Activated CD4-positive, alpha-beta T cell treated with anti-CD3 and anti-CD28 coated beads for 1 hour (primary cell): ENCODE measurements at places on chromosomes 6 and 20.

DNA sequence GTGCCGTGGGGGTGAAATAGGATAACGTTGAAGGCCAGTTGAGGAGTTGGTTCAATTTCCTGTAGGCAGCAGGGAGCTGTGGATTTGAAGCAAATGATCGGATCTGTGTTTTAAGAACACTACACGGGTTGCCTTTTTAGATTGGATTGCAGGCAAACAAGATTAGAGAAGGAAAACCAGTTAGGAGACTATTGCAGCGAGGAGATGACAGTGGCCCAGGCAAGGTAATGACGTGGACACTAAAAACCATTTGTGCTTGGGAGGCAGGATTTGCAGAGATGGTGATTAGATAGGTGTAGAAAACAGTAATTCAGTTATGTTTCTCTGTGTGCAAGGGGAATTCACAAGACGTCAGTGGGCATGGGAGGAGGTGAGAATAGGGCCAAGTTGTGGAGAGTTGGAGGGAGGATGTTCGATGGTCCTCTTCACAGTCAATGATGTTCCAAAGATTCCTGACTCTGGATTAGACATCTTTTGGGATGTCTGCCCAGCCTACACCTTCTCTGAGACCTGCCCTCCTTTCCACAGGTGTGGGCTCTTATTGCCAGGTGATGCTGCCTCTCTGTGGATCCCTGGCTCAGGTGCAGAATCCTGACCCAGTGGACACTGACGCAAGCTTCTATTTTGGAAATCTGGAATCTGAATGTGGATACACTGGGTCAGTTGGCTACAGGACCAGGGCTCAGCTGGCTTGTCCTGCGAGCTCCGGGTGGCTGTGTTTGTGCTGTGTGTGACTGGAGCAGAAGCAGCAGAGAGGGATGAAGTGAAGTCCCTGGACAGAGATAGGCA lies 54.2 kb downstream of the TFAP2C start:
- DNase-seq, result no peak

DNA sequence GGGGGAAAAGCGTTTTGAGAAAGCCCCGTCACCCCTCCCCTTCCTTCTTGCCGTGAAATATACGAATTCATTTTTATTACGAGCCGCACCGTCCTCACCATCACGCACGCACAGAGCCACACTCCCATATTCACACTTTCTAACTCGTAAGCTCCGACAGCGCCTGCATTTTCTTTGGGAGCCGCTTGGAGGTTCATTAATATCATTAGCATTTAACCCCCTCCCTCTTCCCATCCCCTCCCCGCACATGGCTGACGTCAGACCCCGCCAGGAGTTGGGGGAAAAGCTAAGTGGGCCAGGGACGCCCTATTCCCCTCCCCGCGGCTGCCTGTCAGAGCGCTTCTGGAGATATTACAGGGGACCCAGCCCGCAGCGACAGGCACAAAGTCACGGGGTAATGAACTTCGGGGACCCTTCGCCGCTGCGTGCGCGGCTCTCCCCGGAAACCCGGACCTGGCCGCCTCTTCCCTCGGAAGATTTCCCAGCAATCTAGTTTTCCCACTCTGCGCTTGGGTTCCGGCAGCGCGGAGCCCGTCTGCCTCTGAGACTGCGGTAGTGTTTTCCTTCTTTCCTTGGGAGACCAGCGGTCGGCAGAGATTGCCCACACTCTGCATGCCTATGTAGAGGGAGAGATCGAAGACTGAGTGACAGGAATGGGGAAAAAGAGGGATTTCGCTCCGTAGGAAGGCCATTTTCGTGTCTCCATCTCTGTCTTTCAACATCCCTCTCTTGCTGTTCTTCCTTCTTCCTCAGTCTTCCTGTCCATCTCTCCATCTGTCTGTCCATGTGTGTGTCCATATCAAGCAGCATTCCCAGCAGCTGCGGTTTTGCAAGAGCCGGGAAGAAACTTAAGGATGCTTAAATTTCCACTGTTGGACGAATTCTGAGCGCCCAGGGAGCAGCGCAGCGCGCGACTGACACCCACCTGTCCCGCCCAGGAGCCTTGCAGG lies at the start of gene NR2E1:
Gene NR2E1, plus strand, starts transcription at position 309 of the 950 bp plus-strand sequence. CDS start 744 bp downstream, outside the sequence.
- no peak for DNase-seq

DNA sequence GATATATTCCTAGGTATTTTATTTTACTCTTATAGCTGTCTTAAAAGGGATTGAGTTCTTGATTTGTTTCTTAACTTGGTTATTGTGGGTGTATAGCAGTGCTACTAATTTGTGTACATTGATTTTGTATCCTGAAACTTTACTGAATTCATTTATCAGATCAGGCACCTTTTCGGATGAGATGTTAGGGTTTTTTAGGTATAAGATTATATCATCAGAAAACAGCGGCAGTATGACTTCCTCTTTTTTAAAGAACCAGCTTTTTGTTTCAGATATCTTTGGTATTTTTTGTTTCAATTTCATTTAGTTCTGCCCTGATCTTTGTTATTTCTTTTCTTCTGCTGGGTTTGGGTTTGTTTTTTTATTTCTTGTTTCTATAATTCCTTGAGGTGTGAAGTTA lies 382.4 kb upstream of the ADGRB3 start:
- no peak for DNase-seq

- no peak for DNase-seq
These were observed 29.9 kb downstream of the ID4 start for GRCh38 chr6:19866985-19867627.

GRCh38 chr6:42720739-42721138 lies 1.7 kb downstream of the PRPH2 start:
- DNase-seq, result no peak

DNA sequence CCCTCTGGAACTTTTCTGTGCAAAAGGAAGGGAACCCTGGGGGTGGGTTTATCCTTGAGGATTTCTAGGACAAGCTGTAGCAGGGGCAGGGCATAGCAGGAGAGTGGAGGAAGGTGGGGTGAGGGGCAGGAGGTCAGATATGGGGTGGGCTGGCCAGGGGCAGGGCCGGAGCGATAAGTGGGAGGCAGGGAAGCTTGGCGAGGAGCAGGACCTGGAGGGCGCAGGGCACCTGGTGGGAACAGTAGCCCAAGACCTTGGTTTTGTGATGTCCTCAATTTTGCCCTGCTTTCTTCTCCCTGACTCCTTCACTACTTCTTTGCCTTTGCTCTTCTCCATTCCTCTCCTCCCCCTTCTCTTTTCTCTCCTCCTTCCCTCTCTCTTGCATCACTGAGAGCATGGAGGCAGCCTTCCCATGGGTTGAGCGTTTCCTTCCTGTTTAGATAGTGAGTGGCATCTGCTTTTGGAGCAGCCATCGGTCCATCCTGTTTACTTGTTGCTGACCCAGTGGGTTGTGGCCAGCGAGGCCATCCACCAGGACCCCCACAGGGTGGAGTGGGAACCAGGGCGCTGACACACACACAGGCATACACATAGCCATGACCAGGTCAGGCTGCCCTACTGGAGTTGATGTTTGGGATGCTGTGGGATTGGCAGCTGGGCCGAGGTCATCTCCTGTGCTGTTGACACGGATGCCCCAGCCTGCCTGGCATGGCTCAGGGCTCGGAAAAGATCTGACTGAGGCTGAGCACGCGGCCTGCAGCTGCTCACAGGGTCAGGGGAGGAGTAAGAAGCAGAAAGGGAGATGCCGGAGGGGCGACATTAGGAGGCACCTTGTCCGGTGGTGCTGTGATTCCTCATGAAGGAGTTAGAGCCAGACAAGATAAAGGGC lies 121.0 kb upstream of the RNF24 start:
- no peak for DNase-seq

DNA sequence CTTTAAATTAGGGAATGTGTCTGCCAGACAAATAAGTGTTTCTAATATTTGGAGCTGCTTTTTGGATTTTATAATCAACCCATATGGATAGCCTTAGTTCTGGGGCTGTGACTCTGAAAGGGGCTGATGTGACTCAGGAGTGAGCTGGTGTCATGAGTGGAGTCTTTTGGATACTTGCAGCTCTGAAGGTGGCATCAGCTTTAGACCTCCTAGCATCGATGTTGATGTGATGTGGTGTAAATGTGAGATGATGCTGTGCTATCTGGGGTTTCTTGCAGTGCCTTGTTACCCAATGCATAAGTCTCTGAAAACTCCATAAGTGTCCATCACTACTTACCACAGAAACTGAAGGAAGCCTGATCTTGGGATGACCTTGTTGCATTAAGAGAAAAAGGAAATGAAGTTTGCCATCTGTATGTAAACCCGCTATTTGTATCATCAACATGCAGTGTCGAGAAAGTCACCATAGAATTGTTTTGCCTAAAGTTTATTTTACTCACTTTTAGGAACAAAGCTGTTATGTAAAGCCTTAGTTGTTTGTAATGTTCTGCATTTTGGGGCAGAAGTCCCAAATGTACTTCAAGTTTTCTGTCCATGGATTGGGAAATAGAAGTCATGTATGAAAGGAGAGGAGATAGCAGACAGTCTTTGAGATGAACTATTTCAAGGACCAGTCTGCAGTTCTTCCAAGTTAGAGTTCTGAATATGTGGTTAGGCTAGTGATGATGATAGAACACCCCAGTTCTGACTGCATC lies 8.0 kb downstream of the FOXO3 start:
- DNase-seq, result no peak

- no peak for DNase-seq
These were observed 39.0 kb upstream of the BEND3 start for GRCh38 chr6:107154131-107154800.

GRCh38 chr20:43923917-43924316 lies 9.3 kb downstream of the TOX2 start:
- no peak for DNase-seq

DNA sequence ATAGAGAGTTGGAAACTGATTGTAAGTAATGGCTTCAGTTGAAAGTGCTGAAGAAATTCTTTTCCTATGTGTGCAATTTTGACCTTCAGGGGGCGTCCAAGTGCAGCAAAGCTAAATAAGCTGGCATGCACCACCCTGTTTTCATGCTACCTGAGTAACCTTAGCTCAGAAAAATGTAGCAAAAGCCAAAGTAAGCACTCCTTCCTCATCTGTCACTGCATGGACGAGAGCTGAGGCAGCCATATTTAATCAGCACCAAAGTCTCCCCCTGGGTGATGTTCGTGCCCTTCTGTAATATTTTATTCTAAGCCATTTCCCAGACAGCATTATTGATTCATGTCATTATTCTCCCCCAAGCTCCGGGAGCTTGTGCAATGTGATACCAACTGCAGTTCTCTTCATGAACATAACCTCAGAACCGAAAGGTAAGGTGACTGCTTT lies 123.1 kb downstream of the RPS12 start:
- DNase-seq, result no peak

GRCh38 chr6:162140251-162140852 lies 587.2 kb downstream of the PRKN start:
- DNase-seq, result no peak
